ENCODE measurements at places on chromosomes 12 and 14.

DNA sequence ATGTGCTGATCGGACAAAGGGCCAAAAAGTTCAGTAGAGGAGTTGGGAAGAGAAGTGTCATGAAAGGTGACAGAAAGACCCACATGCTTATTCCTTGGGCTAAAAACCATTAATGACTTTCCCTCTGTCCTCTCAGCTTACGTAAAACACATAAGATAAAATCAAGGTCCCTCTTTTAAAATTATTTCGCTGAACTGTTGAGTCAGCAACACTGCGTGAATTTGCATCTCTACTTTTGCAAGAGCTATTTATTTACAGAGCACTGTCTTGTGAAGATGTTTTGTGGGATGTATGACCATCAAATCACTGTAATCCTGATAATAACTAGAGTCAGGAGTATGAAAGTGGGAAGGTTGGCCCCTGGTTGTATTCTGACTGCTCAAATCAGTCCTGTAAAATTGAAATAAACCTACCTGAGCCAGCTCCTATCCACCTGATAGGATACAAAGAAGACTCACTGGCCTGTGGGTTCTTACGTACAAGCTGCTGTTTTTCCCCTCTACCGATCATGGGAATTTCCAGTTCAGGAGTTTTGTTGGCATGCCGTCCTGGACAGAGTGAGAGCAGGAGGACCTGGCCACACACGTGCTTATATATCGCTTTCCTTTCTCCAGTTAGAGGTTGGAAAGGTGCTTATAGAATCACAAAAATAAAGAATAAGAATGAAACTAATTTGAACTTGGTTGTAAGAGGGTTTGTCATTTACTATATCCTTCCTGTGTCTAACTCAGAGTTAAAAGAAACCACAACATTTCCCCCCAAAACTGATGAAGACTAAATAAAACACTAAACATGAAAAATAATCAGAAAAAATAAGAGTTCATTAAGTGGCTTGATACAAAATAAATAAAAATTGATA, 42.9 kb downstream of the IFNG-AS1 start:
- DNase-seq: no peak

GRCh38 chr12:76042147-76042546, 10.6 kb upstream of the PHLDA1 start:
- DNase-seq: no peak

GRCh38 chr12:81963636-81964035, 204.5 kb upstream of the PPFIA2 start:
- no peak for DNase-seq

- DNase-seq: no peak
Observed at GRCh38 chr14:65043893-65044595, 57.3 kb downstream of the FNTB start.

- DNase-seq: no peak
Observed at GRCh38 chr12:44837114-44837755, 38.9 kb downstream of the NELL2 start.

DNA sequence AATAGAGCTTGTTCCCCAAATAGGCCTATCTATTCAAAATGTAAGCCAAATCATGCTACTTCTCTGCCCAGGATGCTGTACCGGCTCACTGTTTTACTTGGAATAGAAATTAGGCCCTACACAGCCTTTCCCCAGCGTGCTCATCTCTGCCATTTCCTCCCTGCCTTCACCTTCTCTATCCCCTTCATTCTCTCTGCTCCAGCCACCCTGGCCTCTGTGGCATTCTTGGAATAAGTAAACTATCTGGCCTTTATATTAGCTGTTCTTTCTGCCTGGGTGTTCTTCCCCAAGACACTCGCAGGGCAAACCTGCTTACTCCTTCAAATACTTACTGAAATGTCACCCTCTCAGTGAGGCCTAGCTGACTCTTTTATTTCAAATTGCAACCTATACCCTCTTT, 30.9 kb upstream of the DYRK2 start:
- no peak for DNase-seq

DNA sequence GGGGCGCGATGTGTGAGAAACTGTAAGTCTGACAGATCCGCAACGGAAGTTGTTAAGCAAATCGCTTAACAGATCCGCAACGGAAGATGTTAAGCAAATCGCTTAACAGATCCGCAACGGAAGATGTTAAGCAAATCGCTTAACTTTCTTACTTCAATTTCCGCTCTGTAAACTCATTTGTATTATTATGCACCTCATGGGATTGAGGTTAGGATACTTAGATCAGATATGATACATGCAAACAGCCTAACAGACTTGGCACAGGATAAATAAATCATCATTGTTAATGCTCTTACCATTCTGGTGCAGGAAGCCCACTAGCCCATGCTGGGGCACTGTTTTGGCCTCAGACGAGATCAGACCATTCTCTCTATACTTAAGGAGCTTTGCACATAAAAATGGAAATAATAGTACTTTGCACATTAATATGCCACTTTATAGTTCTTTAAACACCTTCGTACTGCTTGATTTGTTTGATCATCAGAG, 399 bp downstream of the NCAPD2 start:
- DNase-seq: no peak

DNA sequence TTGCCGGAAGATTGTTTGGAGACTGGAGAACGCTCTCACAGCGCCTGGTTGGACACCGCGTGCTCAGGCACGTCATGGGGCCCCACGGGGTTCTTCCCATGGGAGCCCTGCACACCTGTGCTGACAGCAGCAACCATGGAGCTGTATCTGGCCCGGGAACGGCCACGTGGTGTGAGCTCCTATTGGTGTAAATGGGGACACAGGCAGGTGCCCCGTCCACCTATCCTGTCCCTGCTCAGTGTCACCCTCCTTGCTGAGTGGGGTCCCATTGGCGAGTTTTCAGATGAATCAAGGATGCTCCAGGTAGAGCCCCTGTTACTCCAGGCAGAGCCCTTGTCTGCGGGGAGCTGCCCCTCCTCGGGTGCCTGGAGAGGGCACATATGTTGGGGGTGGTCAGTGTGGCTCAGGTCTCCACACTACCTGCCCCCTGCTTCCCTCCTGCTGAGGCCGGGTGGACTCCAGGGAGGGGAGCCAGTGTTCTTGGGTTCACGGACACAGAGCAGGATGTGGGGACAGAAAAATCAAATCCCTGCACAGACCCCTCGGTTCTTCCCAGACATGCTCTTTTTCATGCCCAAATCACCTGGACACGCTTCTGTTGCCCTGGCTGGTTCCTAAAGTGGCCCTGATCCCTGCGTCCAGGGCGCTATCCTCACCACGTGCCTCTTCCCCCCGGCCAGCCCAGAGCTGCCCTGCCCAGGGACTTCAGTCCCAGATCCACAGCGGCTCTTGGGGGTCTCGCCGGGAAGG, 250.1 kb downstream of the ADGRD1 start:
- DNase-seq: no peak

DNA sequence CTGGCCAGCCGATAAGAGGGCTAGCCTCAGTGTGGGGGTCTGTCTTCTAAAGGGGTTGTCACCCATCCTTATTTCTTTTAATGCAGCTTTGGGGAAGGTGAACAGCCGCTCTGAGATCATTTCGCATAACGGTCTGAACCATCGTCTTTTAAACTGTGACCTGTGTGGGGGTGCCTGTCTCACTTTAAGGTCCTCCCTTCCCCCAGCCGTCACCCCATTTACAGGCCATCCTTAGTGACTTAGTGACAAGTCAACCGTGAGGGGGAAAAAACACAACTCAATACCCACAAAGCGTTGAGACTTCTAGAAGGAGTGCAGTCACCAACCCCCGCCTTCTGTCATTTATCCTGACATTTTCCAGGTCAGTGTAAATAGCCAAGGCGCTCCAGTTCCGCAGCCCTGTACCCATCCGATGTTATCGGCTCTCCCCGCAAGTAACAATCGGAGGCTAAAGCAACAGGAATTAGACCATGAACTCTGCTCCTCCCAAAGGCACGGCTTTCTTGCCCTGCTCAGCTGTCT, 505 bp upstream of the DENND5B start:
- DNase-seq: no peak

DNA sequence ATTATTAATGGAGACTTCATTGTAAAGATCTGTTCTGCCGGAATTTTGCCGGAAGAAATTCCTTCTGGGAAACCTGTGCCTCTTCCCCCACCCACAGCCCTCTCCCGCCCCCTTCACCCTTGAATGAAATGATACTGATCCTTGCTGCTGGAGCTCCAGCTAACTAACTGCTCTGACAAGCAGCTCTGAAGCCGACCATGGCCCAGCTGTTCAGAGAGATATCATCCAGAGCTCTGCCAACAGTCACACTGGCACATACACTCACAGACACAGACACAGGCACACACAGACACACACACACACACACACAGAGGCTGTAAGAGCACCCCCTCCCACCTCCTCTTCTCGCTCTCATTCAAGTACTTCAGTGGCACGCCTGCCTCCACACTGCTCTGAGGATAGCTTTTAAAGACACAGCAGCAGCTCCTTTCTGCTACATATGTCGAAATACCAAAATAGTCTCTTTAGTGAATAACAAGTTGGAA, 88.6 kb downstream of the R3HDM2 start:
- DNase-seq: peak; percentile 33

GRCh38 chr12:108685469-108686260, 45.7 kb downstream of the CORO1C start:
- DNase-seq: no peak

- no peak for DNase-seq
Observed at GRCh38 chr12:132393991-132394949, 64.9 kb upstream of the GALNT9 start.
